NCI-H1105 treated with DMSO at 0.1 percent for 48 hours (cell line): ENCODE measurements at places on chromosomes 3 and 15.

- no peak for DNase-seq
Measured at GRCh38 chr15:61835029-61835428, 225.2 kb downstream of the VPS13C start.

GRCh38 chr3:142356818-142357217 lies 91.0 kb downstream of the XRN1 start:
- DNase-seq, result no peak

DNA sequence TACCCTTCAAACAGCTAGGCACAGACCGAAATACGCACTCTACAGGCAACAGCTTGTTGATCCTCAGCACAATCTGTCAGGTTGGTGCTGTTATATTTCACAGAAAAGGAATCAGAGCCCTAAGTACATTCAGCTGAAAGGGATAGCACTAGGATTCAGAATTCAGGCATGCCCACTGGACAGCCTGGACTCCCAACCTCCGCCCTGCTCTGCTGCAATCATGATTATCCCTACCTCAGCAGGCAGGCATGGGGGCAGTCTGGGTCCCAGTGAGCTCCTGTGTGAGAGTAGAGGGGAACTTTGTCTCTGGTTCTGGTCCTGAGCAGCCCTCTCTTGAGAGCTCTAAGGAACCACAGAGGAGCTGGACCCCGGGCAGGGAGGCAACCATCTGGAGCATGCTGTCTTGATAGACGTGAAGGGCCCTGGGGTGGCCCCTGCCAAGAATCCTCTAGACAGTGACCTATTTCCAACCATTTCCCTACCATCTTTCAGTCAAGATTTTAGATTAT lies 23.4 kb upstream of the NOX5 start:
- DNase-seq, result no peak

GRCh38 chr3:156334841-156335545 lies 214.6 kb downstream of the KCNAB1 start:
- no peak for DNase-seq

- no peak for DNase-seq
Measured at GRCh38 chr3:29079358-29079757, 201.5 kb upstream of the RBMS3 start.

- no peak for DNase-seq
Measured at GRCh38 chr3:151946606-151947005, 73.2 kb downstream of the SUCNR1 start.

DNA sequence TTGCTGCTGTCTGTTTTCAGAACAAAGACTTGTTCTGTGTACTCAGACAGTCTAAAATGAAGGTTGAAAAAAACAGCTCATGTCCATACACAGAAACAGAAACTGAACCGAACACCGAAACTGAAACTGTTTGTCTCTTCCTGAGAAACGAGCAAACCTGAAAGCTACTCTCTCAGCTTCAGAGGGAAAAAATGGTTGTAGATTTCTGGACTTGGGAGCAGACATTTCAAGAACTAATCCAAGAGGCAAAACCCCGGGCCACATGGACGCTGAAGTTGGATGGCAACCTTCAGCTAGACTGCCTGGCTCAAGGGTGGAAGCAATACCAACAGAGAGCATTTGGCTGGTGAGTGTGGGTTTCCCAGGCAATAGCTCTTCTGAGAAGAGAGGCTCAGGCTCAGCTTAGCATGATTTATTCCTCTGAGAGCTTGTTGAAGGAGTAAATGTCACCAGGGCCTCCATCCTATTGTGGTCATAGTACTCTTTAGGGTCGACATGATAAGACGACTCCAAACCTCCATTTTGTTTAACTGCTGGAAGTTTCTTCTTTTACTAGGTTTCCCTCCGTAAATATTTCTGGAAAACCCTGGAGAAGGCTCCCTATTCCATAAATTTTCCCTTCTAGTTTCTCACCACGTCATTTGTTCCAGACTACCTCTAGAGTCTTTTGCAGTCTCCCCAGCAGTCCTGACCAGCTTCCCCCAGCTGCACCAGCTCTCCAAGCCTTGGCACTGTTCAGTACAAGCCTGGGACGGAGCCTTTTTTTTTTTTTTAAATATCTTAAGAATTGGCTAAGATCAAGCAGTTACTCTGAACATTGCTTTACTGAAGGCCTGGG lies at the start of gene RTP4:
Gene RTP4, plus strand, starts transcription at position 135 of the 838 bp plus-strand sequence. Its CDS starts 57 bp downstream, at position 192.
- no peak for DNase-seq

- no peak for DNase-seq
Measured at GRCh38 chr3:5092018-5092417, 30.1 kb upstream of the ARL8B start.

- DNase-seq, result no peak
Measured at GRCh38 chr15:80214910-80215309, 37.1 kb downstream of the CTXND1 start.

DNA sequence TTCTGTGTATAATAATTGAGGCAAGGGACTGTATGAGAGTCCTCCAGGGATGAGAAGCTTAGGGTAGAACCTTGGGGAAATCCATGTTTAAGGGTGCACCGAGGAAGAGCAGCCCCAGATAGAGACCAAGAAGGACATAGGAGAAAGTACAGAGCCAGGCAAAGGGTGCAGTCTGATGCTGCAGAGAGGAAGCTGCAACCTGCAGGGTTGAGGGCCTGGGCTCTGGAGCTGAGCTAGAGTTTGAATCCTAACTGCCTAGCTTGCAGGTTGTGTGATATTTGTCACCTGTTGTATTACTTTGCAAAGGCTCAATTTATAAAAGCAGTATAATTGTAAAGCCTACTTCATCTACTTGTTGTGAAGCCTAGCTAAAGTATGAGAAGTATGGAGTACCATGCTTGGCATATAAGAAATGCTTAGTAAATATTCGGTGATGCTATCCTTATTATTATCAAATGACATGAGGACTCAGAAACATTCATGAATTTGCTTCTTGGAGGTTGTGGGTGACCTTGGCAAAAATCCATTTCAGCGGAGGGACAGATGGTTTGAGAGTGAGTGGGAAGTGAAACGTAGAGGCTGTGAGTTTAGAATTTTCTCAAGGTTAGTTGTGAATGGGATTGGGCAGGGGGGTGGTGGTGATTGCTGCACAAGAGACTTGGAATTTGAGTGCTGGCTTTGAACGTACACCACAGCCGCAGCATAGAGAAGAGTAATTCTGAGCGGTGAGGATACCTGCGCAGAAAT lies 43.8 kb downstream of the PLCL2 start:
- DNase-seq, result no peak

DNA sequence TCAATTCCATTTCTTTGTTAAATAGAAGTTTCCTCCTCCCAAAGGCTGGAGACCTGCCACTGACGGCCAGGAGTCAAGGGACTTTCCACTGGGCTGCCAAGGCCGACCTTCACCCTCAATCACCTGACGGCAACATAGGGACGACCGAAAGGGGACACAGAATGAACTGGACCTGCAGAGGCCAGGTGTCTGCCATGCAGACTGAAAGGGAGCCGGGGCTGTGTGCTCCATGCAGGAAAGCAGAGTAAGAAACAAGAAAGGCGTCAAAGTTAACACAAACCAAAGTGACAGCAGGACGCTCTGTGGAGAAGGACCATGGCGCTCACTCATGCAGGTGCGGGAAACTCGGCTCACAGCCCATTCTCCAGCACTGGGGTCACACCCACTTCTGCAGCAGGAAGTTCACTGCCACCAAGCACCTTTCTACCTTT lies 26.1 kb downstream of the ZXDC start:
- no peak for DNase-seq

- DNase-seq, result no peak
Measured at GRCh38 chr3:94065819-94066480, 3.1 kb downstream of the NSUN3 start.

DNA sequence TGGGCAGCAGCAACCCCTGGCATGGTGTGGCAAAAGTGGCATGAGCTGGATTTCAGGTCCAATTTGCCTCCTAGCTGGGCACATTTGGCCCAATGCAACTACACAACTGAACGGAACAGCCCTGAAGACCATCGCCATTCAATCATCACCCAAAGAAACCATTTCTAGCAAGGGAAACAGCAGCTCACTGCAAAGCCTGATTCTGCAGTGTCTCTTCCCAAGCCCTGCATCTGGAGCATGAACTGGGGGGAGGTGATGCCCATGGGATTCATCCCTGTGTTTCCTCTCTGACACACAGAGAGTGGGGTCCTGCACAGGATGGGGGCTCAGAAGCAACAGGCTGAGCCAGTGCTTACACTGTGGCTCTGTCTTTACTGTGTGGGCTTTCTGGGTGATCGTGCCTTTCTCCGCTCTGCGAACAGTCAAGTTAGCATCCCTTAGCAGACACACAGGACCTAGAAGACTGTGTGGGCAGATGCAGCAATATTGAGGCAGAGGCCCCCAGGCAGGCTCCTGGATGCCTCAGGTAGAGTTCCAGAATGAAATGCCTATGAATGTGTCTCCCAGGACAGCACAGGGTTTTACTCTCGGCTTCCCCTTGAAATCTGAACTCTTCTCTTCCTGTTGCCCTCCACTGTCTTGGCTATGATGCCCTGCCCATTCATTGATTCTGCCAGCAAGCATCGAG lies 91.1 kb upstream of the ALDH1A3 start:
- DNase-seq, result no peak

DNA sequence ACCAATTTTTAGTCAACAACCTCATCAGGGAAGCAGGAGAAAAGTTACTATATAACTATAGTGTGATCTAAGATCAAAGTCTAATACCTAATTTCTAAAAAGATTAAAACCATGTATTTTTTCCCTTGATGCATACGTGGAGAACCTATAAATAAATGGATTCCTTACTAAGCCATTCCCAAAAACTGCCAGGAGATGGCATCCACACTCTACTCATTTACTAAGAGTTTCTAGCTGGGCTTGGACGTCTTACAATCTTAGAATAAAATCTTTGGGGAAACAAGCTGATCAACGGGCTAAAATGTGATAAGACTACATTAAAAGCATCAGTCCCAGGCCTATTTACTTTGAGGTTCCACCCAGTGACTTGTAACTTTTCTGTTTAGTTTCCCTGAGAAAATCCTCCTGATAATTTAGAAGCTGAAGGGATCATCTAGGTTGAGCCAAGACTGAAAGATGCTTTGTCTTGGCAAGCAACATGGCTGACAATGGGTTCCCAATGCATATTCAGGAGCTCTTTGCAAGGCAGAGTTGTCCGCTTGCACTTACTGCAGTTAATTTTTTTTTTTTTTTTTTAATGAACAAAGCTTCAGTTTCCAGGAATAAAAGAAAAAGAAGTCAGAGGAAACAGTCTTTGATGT lies 85.5 kb upstream of the FGF12 start:
- peak; percentile 81 for DNase-seq

DNA sequence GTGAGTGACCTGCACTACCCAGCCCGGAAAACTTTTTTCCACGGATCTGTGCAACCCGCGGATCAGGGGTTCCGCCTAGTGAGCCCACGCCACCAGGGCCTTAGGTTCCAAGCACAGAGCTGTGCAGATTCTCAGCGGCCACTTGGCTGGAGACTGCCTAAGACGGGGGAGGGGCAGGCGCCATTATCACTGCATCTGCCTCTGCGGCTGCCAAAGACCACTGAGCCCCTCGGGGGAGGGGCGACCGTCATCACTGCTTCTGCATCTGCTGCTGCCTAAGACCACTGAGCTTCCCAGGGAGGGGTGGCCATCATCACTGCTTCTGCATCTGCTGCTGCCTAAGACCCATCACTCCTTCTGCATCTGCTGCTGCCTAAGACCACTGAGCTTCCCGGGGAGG lies 460.2 kb downstream of the OCA2 start:
- no peak for DNase-seq

DNA sequence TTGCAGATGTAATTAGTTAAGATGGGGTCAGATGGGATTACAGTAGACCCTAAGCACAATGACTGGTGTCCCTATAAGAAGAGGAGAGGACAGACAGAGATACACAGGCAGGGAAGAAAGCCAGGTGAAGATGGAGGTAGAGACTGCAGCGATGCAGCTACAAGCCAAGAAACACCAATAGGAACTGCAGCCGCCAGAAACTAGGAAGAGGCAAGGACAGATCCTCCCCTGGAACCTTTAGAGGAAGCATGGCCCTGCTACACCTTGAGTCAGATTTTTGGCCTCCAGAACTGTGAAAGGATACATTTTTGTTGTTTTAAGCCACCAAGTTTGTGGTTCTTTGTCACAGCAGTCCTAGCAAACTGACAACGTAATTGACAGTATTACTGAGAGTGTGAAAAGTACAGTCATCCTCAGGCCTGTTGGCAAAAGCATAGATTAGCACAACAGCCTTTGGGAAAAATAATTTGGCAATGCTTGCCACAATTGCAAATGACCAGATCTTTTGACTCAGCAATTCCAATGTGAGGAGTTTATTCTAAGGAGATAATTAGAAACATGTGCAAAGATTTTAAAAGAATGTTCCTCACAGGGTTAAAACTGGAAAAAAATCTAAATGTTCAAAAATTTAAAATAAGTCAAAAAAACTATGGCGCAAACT lies 82.6 kb upstream of the TJP1 start:
- no peak for DNase-seq

DNA sequence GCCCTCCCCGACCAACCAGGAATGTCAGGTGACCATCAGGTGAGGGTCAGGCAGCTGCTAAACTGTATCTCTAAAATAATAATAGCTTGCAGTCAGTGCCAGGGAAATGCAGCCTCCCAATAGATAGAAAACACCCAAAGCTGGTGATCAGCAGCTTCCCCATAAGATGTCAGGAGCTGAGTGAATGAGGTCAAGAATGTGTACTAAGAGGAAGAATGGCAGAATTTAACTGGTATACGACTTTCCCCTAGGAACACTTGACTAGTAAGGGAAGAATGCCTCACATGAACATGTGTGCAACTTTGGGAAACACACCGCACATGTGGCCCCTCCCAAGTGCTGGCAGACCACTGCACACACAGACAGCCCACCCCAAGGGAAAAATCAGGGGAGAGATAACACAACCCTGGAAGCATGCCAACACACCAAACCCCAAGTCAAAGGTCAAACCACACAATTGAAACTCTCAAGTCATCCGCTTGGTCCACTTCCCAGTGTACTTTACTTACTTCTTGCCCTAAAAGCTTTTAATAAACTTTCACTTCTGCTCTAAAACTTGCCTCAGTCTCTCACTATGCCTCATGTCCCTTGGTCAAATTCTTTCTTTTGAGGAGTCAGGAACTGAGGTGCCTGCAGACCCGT lies 806.5 kb downstream of the OTOL1 start:
- no peak for DNase-seq

DNA sequence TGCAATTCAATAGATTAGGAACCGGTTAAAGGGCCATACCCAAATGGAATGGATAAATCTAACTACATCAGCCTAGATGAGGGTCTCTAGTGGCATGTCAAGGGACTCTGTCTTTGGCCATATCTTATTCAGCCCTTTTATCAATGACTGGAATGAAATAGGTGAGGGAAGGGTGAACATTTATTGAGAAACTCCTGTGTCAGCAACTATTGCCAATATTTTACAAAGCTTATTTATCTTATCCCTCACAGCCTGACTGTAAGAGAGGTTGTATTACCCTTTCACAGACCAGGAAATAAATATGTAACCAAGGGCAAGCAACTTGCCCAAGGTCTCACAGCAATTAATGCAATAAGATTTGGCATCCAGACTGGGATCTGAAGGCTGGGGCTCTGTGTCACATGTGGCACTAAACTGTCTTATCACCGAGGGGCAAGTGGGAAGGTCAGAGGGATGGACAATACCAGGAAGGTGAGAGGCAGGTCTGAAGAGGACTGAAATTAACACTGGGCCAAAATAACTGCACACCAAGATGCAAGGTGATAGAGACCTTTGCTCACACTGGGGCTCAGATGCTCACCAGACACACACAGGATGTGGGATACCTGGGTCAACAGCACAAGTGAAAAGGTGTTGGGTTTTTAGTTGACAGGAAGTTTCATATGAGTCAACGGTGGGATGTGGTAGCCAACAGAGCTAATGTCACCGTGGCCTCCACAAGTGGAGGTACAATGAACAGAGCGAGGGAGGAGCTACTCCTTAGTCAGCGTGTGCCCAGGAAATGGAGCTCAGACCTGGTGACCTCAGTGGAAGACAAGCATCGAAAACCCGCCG lies 261.3 kb downstream of the RPLP1 start:
- DNase-seq, result no peak
